HS-27A (cell line): ENCODE measurements at places on chromosomes 13 and 19.

GRCh38 chr19:16887353-16888265 lies 1.2 kb upstream of the F2RL3 start:
- DNase-seq = no peak

DNA sequence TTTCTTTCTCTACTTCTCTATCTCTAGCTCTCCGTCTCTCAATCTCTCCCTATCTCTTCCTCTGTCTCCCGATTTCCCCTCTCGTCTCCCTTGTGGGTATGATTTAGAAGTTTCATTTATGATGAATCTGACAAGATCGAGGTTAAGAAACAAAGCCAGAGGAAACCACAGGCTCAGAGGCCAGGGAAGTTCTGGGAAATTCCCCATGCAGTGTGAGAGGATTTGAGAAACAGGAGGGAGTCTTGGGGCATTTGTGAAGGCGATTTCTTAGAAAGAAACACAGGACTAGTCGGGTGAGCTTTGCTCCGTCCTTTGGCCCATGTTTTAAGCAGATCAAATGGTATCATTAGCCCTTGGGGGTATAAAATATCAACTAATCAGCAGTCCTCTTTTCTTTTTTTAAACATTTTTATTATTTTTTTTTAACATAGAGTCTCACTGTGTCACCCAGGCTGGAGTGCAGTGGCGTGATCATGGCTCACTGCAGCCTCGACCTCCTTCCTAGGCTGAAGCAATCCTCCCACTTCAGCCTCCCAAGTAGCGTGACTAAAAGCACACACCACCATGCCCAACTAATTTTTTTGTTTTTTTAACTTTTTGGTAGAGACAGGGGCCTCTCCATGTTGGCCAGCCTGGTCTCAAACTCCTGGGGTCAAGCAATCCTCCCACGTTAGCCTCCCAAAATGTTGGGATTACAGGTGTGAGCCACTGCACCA lies 25.8 kb downstream of the TNFSF9 start:
- no peak for DNase-seq

DNA sequence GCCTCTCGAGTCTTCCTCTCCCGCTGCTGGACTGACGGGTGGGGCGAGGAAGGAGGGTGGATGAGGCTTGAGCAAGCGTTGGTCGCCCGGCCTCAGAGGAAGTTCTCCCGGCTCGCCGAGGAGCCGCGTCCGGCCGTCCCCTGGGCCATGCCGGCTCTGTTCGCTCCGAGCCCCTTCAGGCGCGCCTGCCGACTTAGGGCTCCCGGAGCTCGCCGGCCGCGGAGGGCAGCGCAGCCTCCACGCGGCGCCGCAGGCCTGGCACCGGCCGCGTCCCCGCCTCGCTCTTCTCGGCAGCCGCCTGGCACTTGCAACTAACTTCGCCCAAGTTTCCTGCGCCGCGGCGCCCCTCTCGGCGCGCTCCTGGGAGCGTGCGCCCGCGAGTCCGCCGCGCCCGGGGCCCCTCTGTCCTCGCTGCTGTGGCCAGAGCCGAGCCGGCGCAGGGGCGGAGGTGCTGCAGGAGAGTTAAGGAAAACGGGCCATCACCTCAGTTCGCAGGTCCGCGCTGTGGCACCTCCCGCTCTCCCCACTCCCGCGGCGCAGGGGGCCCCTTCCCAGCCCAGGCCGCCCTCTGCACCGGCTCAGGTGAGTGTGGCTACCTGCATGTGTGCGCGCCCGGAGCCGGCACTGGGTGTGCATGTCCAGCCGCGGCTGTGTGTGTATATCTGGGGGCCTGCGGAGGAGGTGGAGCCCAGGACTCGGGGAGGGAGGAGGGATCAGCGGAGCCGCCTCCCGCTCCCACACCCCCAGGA lies 641 bp upstream of the SOX21 start:
- no peak for DNase-seq

- DNase-seq = no peak
Observed at GRCh38 chr19:8615813-8616596, 5.5 kb upstream of the ADAMTS10 start.

DNA sequence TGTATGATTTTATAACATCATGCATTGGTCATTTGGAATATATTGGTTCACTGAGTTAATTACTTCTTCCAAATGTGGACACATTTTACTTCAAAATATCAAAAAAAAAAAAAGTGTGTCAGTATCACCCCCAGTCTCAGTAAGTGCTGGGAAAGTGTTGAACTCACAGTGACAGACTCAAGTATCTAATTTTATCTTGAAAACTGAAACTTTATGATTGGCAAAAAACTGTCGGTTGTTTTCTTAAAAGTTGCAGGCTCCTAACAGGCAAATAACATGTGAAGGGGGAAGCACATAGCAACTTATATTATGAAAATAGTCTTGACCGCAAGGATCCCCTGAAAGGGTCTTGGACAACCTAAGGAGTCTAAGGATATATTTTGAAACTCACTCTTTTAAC lies 33.5 kb upstream of the TPP2 start:
- DNase-seq = no peak

DNA sequence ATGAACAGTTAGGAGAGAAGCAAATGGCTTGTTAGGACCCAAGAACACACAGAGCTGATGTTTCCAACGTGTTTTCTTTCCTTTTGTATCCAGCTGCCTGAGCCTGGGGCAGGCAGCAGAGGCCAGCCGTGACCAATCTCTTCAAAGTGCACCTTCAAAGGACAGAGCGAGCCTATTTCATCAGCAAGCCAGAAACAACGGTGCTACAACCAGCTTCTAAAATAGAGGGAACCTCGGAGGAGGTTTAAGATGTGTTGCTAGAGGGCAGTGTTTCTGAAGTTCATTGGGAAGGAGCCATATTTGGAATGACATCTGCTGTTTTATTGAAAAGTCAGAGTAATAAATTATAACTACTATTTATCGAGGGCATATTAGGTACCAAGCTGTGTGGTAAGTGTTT lies 56.2 kb upstream of the RFC3 start:
- DNase-seq = no peak

DNA sequence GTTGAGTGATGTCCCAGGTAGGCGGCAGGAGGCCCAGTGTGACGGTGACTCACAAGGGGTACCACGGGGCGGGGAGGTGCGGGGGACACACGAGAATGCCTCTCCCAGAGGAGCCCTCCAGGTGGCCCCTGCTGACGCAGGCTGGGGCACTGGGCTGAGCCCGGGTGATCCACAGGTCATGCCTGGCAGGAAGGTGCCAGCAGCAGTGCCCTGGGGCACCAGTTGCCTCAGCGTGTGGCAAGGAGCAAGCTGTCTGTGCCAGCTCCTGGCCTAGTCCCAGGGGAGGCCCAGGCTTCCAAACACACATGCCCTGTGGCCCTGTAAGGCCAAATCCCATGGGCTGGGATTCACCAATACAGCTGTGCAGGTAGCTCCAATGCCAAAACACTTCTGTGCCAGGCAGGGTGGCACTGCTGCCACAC lies 28.0 kb downstream of the AKT2 start:
- no peak for DNase-seq

- DNase-seq = no peak
Observed at GRCh38 chr13:113172419-113172926, 14.0 kb downstream of the PROZ start.

DNA sequence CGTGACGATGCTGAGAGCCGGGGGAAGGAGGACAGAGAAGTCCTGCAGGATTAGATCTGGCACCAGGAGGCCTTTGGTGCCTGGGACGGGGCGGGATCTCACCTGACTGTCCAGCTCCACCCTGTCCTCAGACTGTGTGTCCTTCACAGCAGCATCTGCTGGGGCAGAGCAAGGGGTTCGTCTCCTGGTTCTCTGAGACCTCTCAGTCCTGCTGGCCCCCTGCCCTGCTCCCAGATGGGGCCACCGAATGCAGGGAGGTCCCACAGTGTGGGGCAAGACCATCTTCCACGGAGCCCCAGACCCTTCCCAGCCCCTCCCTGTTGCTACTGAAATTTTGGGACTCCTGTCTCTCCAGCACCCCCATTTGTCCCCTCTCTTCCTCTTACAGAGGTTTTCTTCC lies 4.5 kb downstream of the LILRB3 start:
- no peak for DNase-seq

GRCh38 chr13:53124623-53125022 lies 96.0 kb downstream of the OLFM4 start:
- DNase-seq = no peak

DNA sequence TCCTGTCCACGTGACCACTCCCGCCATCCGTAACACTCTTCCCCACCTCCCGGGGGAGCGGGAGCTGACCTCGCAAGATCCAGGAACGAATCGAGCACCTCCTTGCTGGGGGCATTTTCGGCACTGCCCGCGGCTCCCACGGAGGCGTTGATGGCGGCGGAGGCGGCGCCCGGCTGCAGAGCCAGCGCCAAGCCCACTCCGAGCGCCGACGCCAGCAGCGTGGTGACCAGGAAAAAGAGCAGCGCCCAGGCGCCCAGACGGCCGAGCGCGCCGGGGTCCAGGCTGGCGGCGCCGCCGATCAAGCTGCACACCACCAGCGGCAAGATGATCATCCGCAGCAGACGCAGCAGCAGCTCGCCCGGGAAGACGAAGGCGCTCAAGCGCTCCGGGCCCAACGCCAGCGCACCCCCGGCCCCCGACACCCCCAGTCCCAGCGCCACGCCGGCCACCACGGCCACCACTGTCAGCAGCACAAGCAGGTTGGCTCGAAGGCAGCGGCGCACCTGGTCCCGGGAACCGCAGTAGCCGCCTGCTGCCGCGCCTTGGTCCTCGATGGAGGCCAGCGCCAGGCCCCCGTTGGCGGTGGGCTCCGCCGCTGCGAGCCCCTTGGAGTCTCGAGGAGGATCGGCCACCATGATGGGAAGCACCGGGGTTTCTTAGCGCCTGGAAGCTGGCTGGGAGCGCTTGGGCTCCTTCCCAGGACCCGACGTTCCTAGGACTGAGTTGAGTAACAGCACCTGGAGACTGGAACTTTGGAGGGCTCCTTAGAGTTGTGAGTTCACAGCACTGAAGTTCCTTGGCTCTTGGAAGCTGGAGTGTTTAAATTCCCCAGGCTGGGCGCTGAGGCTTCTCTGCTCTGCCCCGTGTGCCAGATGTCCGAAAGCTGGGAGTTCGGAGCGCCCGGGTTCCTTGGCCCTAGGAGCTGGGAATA lies 798 bp downstream of the SLC1A5 start:
- no peak for DNase-seq

- DNase-seq = no peak
Observed at GRCh38 chr13:83773961-83774360, 108.3 kb downstream of the SLITRK1 start.

GRCh38 chr19:708154-709143 lies at the start of gene PALM:
TSS of gene PALM (plus strand) at chr19:708935. CDS start at chr19:709147, 212 bp downstream.
- DNase-seq = no peak

DNA sequence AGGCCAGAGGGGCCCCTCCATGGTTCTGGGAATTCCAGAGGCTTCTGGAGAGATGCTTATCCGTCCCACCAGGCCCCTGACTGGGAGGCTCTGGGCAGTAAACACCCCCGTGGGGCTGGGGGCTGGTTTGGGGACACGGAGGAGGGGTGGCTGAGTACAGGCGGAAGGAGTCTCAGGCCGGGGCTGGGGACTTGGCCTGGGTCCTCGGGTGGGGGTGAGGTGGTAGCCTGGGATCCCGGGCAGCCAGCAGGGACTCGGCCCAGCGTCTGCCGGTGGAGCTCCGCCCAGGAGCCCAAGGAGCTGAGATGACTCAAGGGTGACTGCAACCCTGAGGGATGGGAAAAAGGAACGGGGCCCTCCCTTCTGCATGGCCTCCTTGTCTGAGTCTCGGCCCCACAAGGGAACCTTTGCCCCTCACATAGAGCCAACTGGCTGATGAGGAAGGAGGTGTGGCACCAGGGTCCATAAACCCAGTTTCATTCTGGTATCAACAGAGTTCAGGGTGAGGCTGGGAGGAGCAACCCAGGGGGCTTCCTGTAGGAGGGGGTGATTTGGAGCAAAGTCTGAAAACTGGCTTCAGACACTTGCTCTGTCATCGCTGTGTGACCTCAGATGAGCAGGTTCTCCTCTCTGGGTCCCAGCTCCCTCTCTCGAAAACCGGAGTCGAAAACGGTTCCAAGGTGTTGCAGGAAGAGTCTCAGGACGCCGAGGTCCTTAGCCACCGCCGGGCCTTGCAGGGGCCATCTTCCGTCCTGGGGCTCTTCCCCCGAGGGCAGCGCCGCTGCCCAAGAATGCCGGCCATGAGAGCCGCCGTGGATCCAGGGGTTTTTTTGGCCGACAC lies 809 bp downstream of the MISP start:
- peak; percentile 76 for DNase-seq

- no peak for DNase-seq
Observed at GRCh38 chr19:57314146-57314545, 6.1 kb upstream of the ZNF543 start.

DNA sequence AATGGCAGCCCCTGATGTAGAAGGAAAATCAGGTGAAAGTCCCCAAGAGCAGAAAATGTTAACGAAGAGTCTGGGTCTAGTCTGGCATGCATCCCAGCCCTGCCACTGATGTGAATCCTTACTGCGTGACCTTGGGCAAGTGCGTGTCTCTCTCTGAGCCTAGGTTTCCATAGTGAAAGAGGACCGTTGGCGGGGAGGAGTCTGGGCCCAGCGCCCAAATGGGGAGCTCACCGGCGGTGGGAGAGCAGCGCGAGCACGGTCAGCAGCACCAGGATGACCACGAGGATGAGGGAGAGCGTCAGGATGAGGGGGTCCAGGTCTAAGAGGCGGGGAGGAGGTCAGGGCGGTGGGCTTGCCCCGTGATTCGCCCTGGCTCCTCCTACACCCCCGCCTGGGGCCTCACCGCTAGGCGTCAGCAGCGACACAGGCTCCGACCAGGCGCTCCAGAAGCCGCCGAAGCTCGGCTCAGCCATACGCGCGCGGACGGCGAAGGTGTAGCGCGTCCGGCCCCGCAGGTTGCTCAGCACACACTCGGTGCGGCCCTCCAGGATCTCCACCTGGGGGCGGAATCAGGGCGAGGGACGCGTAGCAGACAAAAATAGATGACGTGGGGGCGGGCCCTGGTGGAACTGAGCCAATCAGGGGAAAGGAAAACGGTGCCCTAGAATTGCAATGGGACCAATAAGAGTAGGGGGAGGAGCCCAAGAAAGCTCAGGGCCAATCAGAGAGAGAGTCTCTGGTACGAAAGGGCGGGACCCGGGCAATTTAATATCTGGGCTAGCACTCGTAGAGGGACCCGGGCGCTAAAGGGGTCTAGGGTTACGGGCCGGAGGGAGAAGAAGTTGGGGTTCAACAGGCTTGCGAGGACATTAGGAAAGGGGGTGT lies 3.2 kb downstream of the EPOR start:
- peak; percentile 87 for DNase-seq

- DNase-seq = no peak
Observed at GRCh38 chr13:28357911-28358433, 137.0 kb downstream of the FLT1 start.

DNA sequence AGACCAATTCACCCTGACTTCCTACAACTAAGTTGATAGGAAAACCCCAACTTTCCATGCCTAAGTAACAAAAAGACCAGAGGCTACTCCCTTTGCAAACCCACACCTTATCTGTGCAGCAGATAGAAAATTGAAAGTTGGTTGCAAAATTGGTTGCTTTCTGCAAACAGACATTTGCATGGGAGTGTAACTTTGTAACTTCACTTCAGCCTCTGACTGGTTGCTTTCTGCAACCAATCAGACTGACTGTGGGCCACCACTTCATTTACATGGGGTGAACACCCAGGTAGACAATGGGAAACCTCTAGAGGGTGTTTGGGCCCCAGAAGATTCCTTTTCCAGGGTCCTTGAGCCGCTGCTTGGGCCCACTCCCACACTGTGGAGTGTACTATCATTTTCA lies 9.8 kb downstream of the TEX30 start:
- DNase-seq = no peak
